ENCODE measurements at places on chromosomes 4 and X.

DNA sequence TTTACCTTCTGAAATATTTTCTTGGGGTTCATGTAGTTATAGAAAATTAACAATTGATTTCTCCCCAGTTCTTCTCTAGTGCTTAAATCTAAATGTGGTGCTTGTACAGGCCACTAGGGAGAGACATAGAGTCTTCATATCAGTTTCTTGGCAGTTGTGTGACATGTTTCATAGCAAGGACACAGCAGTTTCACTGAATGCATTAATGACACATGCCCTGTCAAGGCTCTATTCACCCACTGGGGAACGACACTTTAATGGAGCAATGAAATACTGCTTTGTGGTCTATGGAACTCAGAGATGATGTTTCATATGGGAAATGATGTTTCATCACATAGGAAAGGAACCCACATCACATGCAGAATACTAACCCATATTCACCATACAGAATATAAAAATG, 2.8 kb downstream of the VEGFC start:
- no peak for DNase-seq

DNA sequence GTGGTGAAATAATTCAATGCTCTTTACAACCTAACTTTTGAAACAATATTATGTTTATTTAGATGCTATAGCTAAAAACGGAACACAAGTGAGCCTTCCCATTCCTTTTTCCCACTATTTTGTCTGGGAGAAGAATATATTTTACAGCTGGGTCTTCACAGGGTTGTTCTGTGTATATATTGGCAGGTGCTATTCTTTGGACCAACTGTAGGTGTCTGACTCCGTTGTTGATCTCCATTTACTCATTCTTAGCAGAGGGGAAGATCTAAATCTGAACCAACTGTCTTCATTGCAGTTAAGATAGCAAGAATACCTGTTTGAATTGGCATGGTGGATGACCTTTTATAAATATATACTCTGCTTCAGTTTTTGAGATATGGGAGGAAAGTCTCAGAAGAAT, 257.4 kb downstream of the CFAP299 start:
- DNase-seq, result no peak

GRCh38 chr4:122403861-122404260, 25.1 kb downstream of the ADAD1 start:
- no peak for DNase-seq

GRCh38 chr4:4277531-4277930, 12.4 kb downstream of the LYAR start:
- no peak for DNase-seq

- no peak for DNase-seq
Measured at GRCh38 chr4:2261110-2261852, 628 bp downstream of the MXD4 start.

- DNase-seq, result no peak
Measured at GRCh38 chrX:94400488-94400887, 726.5 kb downstream of the FAM133A start.

DNA sequence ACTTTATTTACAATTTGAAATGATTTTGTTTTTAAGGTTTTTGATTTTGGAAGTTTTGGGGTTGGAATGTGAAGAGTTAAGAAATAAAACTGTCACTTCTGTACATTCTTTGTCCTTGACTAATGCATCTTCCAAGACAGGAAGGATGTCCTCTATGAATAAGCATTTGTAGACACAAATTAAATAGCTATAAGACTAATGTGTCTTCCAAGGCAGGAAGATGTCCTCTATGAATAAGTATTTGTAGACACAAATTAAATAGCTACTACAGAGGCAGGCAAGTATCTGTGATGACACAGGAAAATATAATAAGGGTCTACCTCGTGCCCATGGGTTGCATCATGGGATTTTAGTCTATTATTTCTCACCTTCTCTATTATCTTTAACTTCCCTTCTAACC, 14.5 kb downstream of the PRSS48 start:
- no peak for DNase-seq

DNA sequence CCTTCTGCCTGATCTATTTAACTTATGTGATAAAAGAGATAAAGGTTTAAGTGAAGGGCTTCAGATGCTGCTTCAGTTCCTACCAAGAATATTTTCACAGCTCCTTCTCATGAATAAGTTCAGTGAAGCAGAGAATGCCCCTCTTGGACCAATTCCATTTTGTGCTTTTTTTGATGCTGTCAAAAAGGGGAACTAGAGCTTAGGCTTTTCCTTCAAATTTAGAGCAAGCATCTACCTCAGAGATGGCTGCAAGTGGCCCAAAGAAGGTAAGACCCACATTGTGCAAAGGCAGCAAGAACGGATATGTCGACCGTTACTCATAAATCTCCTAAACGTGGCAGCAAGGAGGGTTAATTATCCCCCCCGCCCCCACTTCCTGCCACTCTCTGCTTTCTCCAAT, 4.5 kb downstream of the CHRDL1 start:
- DNase-seq, result no peak

- DNase-seq, result no peak
Measured at GRCh38 chr4:119105605-119106004, 30.0 kb upstream of the MYOZ2 start.

DNA sequence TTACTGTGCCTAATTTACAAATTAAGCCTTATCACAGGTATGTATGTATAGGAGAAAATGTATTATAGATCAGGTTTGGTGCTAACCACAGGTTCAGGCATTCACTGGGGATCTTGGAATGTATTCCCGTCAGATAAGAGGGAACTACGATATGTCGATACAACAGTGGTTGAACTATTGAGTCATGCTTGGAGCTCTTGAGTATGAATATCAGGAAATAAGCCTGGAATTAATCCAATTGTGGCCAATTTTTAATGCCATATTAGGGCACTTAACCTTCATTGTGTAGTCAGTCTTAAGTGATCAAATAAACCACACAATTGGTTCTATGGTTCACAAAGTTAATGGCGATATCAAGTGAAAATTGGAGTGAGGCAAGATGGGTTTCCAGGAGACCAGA, 556.5 kb downstream of the IL1RAPL1 start:
- no peak for DNase-seq

DNA sequence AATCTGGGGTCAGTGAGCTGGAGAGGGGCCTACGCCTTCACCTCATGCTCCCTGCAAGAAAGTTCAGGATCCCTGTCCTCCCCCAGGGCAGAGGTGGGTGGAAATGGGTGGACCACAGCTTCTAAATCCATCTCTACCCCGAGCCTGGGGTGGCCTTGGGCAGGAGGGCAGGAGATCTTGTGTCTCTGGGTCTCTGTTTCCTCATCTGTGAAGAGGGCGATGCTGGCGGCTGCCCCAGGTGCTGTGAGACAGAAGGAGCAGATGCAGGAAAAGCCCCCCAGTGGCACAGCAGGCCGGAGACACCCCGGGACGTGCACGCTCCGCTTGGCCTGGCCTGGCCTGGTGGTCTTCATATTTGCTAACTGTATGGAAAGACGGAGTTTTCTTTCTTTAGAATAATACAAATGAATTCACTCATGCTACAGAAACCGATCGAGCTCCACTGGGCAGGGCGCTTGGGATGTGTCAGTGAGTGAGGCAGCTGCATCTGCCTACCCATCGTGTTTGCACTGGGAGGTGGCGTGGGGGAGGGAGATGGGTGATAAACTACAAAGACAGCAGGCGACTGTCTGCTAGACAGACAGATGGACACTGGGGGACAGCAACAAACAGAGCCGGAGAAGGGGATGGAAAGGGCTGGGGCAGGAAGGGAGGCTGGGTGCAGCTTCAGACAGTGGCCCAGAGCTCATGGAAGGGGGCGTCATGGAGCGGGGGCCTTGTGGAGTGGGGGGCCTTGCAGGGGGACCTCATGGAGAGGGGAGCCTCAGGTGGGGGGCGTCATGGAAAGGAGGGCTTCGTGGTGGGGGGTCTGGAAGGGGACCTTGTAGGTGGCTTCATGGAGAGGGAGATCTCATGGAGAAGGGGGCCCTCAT, 136.2 kb downstream of the CPZ start:
- DNase-seq, result no peak

DNA sequence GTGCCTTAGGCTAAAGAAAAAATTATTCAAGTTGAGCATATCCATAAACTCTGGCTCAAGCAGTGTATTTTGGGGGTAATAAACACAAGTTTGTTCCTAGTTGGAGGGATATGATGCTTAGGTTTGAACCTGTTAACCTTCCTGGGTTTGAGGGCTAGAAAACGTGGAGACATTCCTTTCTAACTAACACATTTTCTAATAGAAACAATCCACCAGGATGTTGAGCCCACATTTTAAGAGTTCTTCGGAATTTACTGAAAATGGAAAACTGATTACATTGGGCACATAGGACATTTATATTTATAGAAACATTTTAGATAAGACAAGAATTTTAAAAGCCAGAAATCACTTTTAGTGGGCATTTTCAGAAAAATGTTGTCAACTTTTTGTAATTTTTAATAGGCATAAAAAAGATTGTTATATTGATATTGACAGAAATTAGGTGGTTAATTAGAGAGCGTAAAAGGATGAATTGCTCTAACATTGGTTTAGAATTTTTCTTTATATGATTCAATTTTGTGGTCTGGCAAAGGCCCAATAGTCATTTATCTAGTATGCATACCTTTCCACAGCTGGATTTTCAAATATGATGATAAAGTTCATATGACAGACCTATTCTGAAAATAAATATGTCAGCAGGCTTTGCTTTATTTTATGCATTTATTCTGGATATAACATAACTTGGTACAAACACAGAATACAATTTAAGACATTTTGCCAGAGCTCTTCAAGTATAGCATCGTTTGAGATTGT, 49.2 kb downstream of the CEP44 start:
- no peak for DNase-seq

DNA sequence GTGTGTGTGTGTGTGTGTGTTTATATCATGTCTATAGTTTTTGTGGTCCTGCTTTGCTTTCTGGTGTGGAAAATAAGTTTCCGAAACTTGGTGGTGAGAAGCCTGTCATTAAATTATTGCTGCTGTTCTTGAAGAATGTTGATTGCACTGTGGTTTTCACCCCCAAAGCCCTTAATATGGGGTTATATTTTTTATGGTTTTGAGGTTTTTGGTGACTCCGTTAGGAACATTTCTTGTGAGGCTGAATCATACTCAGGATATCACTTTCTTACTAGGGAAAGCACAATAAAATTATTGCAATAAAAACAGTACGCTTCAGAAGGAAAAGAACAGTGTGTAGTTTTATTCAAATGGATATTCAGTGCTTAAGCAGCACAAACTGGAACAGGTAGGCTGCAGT, 539.1 kb upstream of the MAGEB18 start:
- DNase-seq, result no peak

- no peak for DNase-seq
Measured at GRCh38 chr4:107069049-107069448, 32.9 kb upstream of the DKK2 start.

GRCh38 chr4:98937986-98938720, 9.2 kb upstream of the EIF4E start:
- no peak for DNase-seq

DNA sequence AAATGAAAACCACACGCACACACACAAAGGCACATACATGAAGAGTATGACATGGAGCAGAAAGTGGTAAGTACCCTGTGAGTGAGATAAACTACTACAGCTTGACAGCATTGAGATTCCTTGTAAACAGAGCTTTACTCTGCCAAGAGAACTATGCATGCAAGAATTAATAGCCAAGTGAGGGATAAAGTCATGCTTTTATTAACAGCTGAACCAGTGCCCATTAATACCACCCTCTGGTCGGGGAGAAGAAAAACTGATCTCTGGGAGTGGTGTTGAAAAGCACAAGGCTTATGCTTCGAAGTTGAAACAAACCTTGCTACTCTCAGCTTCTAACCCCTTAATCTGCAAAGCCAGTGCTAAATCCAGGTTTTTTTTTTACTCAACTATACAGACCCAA, 95.9 kb upstream of the C1QTNF7 start:
- no peak for DNase-seq

GRCh38 chrX:88612870-88613329, 134.1 kb upstream of the CPXCR1 start:
- DNase-seq, result no peak

- no peak for DNase-seq
Measured at GRCh38 chr4:139734875-139735380, 69.3 kb downstream of the MGST2 start.

- no peak for DNase-seq
Measured at GRCh38 chr4:6367371-6367851, 97.8 kb downstream of the WFS1 start.

DNA sequence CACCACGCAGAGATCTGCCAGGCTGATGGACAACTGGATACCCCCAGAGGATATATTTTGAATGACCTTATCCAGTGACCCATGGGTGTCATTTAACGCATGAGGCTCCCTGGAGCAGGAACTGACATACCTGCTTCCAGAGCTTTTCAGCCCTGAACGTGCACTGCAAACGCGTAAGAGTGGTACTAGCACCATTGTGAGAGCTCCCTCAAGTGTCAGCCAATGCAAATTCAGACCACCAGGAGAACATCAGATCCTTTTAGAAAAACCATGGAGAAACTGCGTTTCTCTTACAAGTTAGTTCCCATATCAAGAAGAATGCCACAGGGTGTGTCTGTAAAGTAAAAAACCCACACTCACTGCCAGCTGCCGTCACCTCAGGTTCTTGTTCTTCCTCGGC, 7.3 kb downstream of the TREX2 start:
- DNase-seq, result no peak

DNA sequence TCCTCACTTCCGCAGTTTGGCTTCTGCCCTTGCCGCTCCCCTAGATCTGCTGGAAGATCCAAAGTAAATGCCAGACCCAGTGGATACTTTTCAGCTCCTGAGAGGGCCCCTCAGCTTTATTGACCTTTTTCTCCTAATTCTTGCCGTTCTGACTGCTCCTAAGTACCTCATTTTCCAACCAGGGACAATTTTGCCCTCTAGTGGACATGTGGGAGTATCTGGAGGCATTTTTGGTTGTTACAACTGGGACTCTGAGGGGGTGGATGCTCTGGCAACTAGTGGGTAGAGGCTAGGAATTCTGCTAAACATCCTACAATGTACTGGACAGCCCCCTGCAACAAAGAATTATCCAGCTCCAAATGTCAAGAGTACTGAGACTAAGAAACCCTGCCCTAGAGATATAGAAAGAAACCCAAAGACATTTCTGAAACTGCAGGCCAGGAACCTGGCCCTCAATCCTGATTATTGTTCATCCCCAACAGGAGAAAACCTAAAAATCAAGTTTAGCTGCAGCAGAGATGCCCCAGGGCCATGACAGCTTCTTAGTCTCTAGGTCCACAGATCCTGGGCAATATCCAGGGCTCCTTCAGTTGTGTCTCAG, 3.4 kb downstream of the TEX13B start:
- no peak for DNase-seq

DNA sequence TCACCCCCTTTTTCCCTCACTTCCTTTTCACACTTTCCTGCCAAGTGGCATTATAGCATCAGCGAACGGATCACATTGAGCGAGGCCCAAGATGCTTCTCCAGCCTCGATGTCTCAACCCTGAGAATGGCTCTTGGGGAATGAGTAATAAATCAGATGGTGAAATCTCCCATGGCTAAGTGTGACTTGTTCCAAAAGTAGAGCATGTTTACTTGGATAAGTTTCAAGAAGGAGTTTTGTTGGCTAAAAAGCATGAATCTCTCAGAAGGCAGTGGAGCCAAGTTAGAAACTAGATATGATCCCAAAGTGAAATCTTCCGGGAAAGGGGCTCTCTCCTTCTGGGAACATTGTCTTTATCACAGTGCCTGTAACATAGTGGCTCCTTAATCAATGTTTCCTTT, 316.3 kb downstream of the CAMK2D start:
- no peak for DNase-seq

All from stimulated activated CD4-positive, alpha-beta T cell treated with anti-CD3 and anti-CD28 coated beads, Interleukin-1b, Interleukin-23, amount 100 ng/mL, for 1 hour (primary cell).